Left ventricle myocardium inferior (tissue), 1 donor: ENCODE measurements at places on chromosomes 6 and 20.

DNA sequence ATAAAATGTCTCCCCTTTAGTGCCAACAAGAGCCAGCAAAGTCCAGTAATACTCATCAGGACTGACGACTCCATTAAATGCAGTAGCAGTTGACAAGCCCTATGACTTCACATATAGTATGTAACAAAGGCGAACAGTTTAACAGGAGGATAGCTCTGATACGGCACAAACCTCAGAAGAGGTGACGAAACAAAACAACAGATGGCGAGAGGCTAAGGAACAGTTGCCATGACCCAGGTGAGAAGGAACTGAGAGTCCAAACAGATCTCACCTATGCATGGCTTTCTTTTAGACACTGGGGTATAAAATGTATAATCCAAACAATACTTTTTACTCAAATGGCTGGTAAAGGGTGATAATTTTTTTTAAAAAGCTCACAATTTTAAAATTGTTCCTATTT, 37.1 kb downstream of the SYNE1 start:
- DNase-seq: no peak
- no peak overlapping the region for H3K4me3 ChIP-seq
- no peaks in the 10 kb centered on the region for H3K36me3 ChIP-seq
- no peaks in the 10 kb centered on the region for H3K27me3 ChIP-seq
- H3K27ac ChIP-seq: peak overlapping the region; percentile 64

GRCh38 chr20:53547664-53548239, 45.9 kb downstream of the ZNF217 start:
- no peaks in the 10 kb centered on the region for H3K36me3 ChIP-seq
- H3K27me3 ChIP-seq: no peaks in the 10 kb centered on the region
- DNase-seq: no peak
- no peak overlapping the region for H3K4me3 ChIP-seq
- peaks cover 9% of the 10 kb centered on the region for H3K4me1 ChIP-seq

- peaks cover 66% of the 10 kb centered on the region for H3K4me1 ChIP-seq
- DNase-seq: no peak
- no peak overlapping the region for H3K27ac ChIP-seq
- H3K4me3 ChIP-seq: no peak overlapping the region
- H3K27me3 ChIP-seq: peaks cover 100% of the 10 kb centered on the region
Measured at GRCh38 chr20:21516180-21516567, 2.3 kb upstream of the NKX2-2 start.

- DNase-seq: peak; percentile 34
- peaks cover 35% of the 10 kb centered on the region for H3K4me1 ChIP-seq
- no peaks in the 10 kb centered on the region for H3K36me3 ChIP-seq
- peak overlapping the region; percentile 72 for H3K4me3 ChIP-seq
- H3K27me3 ChIP-seq: no peaks in the 10 kb centered on the region
Measured at GRCh38 chr6:26554697-26555504, 16.7 kb downstream of the HMGN4 start.

- H3K27me3 ChIP-seq: peaks cover 7% of the 10 kb centered on the region
- DNase-seq: no peak
- no peak overlapping the region for H3K4me3 ChIP-seq
- no peak overlapping the region for H3K27ac ChIP-seq
- no peaks in the 10 kb centered on the region for H3K36me3 ChIP-seq
Measured at GRCh38 chr20:1874450-1875182, 20.6 kb upstream of the SIRPA start.

DNA sequence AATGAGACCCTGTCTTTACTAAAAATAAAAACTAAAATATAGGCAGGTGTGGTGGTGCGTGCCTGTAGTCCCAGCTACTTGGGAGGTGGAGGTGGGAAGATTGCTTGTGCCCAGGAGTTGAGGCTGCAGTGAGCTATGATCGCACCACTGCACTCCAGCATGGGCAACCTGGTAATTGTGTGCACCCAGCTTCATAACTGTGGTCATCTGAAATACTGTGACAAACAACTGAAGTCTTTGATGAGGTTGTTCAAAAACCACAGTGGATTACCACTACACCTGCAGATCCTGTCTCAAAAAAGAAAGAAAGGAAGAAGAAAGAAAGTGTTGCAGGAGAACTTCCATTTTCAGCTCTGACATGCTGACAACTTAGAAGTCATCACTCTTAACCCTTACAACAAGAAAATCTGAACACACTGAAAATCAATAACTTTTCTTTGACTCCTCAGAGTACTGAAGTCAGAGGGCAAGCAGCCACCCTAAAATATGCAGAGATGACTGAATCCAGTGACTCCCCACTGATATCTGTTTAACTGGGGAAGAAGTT, 13.8 kb upstream of the ZBP1 start:
- no peak for DNase-seq
- H3K4me3 ChIP-seq: no peak overlapping the region
- no peak overlapping the region for H3K27ac ChIP-seq

DNA sequence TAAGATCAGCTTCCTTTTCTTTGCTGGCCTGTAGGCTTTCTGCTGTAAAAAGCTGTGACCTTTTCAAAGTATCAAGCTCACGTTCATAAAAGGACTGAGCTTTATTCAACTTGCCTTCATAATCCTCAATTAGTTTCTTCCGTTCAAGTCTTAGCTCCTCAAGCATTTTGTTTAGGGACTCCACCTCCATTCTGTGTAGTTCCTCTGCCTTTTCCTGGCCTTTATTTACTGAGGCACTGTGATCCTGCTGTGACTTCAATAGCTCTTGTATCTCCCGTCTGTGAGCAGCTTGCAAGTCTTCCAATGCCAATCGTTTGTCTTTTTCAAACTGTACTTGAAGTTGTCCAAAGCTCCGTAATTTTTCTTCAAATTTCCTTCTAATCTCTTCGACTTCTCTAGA, 54.4 kb downstream of the FAM184A start:
- no peaks in the 10 kb centered on the region for H3K27me3 ChIP-seq
- no peak for DNase-seq
- no peaks in the 10 kb centered on the region for H3K4me1 ChIP-seq
- H3K36me3 ChIP-seq: no peaks in the 10 kb centered on the region
- no peak overlapping the region for H3K4me3 ChIP-seq

DNA sequence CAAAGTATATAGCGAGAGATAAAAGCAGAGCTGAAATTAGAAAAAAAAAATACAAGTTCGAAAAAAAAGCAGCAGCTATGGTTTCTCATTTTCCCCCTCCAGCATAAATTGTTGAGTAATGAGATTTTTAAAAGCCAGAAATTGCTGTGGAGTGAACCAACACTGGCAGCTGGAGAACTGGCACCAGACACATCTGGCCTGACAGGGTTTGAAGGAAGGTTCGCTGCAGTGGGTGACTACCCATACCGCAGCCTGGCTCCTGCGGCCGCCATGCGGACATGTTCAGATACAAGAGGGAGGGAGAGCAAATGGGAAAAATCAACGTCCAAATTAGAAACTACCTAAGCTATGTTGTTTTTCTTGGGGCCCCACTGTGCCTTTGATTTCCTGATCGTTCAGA, 3.3 kb downstream of the APCDD1L start:
- no peak overlapping the region for H3K4me3 ChIP-seq
- DNase-seq: no peak
- H3K36me3 ChIP-seq: no peaks in the 10 kb centered on the region
- peaks cover 71% of the 10 kb centered on the region for H3K27me3 ChIP-seq
- H3K4me1 ChIP-seq: peaks cover 5% of the 10 kb centered on the region

- no peak for DNase-seq
- H3K4me3 ChIP-seq: no peak overlapping the region
- H3K4me1 ChIP-seq: peaks cover 19% of the 10 kb centered on the region
- no peaks in the 10 kb centered on the region for H3K36me3 ChIP-seq
- no peak overlapping the region for H3K27ac ChIP-seq
Measured at GRCh38 chr6:150586850-150587359, 12.8 kb upstream of the PLEKHG1 start.

DNA sequence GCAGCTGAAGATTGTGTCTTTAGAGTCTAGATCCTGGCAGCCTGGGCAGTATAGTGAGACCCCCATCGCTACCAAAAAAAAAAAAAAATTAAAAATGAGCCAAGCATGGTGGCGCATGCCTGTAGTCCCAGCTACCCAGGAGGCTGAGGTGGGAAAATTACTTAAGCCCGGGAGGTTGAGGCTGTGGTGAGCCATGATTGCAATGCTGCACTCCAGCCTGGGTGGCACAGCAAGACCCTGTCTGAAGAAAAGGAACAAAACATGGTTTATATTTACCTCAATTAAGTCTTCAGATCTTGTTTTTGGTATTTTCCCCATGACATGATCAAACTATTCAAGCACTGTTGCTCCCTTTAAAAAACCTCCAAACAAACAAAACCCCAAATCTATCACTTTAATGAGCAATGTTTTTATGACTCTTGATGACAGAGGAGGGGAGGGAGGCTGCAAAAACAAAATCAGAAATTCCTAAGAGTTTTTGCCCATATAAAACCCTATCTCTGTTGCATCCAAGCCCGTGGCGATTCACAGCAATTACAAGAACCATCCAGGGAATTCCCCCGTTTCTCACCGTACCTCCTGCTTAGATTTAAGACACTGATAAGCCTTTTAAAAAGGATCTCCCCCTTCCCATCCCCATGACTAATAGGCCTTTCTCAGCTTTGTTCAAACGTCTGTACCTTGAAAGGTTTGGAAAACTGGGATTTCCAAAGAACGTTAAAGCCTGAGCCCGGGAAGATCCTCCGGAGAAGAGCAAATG, 259.9 kb downstream of the BMP7 start:
- H3K4me1 ChIP-seq: no peaks in the 10 kb centered on the region
- no peak overlapping the region for H3K27ac ChIP-seq
- no peak overlapping the region for H3K4me3 ChIP-seq
- peaks cover 100% of the 10 kb centered on the region for H3K27me3 ChIP-seq
- H3K36me3 ChIP-seq: no peaks in the 10 kb centered on the region

DNA sequence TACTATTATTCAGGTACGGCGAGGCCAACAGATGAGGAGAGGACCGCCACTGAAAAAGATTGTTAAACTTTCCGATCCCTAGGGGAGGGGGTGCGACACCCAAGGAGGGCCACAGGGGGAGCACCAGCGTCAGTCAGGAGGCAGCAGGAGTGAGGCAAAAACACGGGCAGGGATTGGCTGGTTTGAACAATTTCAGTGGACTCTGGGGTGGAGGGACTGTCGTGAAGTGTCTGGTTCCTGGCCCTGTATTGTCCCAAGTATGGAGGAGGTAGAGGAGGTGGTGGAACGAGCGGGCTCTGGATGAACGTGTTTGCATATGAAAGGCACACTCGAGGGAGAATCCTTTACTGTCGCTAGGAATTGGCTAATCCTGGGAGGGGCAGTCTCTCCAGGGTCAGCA, 32.5 kb upstream of the MCUR1 start:
- no peaks in the 10 kb centered on the region for H3K36me3 ChIP-seq
- peaks cover 22% of the 10 kb centered on the region for H3K27me3 ChIP-seq
- H3K27ac ChIP-seq: no peak overlapping the region

- no peak for DNase-seq
- H3K27ac ChIP-seq: no peak overlapping the region
- H3K36me3 ChIP-seq: no peaks in the 10 kb centered on the region
- no peaks in the 10 kb centered on the region for H3K4me1 ChIP-seq
- no peak overlapping the region for H3K4me3 ChIP-seq
Measured at GRCh38 chr20:61295249-61295648, 43.2 kb downstream of the CDH4 start.

GRCh38 chr20:41960166-41960565, 342.0 kb upstream of the CHD6 start:
- H3K27ac ChIP-seq: no peak overlapping the region
- H3K4me1 ChIP-seq: no peaks in the 10 kb centered on the region
- H3K36me3 ChIP-seq: no peaks in the 10 kb centered on the region
- no peak overlapping the region for H3K4me3 ChIP-seq

- no peaks in the 10 kb centered on the region for H3K36me3 ChIP-seq
- H3K4me1 ChIP-seq: no peaks in the 10 kb centered on the region
- no peak overlapping the region for H3K4me3 ChIP-seq
- no peak for DNase-seq
- no peak overlapping the region for H3K27ac ChIP-seq
Measured at GRCh38 chr20:24097506-24098245, 109.1 kb upstream of the GGTLC1 start.

DNA sequence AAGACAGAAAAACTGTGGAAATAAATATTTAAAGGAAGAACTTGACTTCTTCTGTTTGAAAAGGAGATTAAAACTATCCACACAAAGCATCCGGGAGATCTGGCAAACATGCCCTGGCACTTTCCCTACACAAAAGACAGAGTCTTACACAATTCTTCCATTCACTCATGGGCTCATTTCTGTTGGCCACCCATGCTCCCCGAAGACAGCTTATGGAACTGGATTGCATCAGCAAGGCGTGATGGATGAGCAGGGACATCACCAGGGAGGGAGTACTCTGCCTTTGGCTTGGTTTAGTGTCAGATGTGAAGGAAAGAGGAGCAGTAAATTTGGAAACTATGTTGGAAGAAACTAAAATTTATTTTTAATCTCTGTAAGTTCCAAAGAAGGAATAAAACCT, 379.3 kb downstream of the CD109 start:
- H3K36me3 ChIP-seq: no peaks in the 10 kb centered on the region
- H3K27ac ChIP-seq: peak overlapping the region; percentile 58
- H3K4me1 ChIP-seq: no peaks in the 10 kb centered on the region
- peak; percentile 44 for DNase-seq
- H3K27me3 ChIP-seq: no peaks in the 10 kb centered on the region

- no peak overlapping the region for H3K4me3 ChIP-seq
- DNase-seq: no peak
- H3K27ac ChIP-seq: peak overlapping the region; percentile 18
- no peaks in the 10 kb centered on the region for H3K36me3 ChIP-seq
- no peaks in the 10 kb centered on the region for H3K27me3 ChIP-seq
Measured at GRCh38 chr6:46320505-46320904, 149.7 kb upstream of the ENPP5 start.

GRCh38 chr20:16490696-16491095, 82.6 kb downstream of the KIF16B start:
- no peak overlapping the region for H3K27ac ChIP-seq
- no peaks in the 10 kb centered on the region for H3K4me1 ChIP-seq
- H3K36me3 ChIP-seq: peaks cover 36% of the 10 kb centered on the region
- no peaks in the 10 kb centered on the region for H3K27me3 ChIP-seq
- no peak overlapping the region for H3K4me3 ChIP-seq

GRCh38 chr20:33914919-33915318, 78.8 kb upstream of the RALY start:
- H3K27me3 ChIP-seq: no peaks in the 10 kb centered on the region
- no peak for DNase-seq
- H3K4me1 ChIP-seq: peaks cover 6% of the 10 kb centered on the region
- H3K27ac ChIP-seq: no peak overlapping the region
- H3K4me3 ChIP-seq: no peak overlapping the region
- H3K36me3 ChIP-seq: no peaks in the 10 kb centered on the region

- peaks cover 72% of the 10 kb centered on the region for H3K27me3 ChIP-seq
- H3K4me3 ChIP-seq: no peak overlapping the region
- H3K27ac ChIP-seq: no peak overlapping the region
- DNase-seq: no peak
- no peaks in the 10 kb centered on the region for H3K36me3 ChIP-seq
- no peaks in the 10 kb centered on the region for H3K4me1 ChIP-seq
Measured at GRCh38 chr6:166179704-166180103, 12.1 kb upstream of the TBXT start.
